Stimulated activated naive B cell treated with anti-CD40 and anti-IgM and Interleukin-4, amounts not matched to agents 10 μg/mL and 1 μg/mL and 100 μg/mL, for 72 hours (primary cell): ENCODE measurements at places on chromosomes 7 and 10.

DNA sequence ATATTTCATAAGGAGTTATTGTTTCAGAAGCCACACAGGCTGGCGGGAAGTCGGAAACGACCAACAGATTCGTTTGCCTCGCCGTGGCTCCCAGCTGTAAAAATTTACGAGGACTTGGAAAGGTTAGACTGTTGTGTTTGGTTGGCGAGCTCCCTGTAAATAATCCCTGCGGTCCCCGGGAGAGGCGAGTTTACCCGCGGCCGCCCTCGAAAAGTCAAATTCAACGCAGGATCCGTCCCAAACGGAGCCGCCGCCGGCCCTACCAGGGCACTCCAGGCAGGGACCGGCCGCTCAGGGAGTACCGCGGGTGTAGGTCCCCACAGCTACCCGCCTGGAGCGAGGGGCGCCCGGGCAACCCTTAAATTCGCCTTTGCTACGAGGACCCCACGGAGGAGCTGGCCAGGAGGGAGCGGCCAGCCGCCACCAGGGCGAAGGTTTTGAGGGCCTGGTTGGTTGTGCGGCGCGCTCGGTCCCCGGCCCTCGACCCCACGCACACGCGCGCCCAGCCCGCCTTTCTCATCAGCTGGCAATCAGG is 726 bp upstream of the HOXA9 start:
- peak overlapping the region; percentile 85 for H3K27ac ChIP-seq
- H3K27me3 ChIP-seq, result peaks cover 86% of the 10 kb centered on the region

- H3K4me3 ChIP-seq, result no peak overlapping the region
- no peaks in the 10 kb centered on the region for H3K27me3 ChIP-seq
- H3K4me1 ChIP-seq, result no peaks in the 10 kb centered on the region
- H3K36me3 ChIP-seq, result no peaks in the 10 kb centered on the region
- DNase-seq, result no peak
- H3K27ac ChIP-seq, result no peak overlapping the region
Observed at GRCh38 chr10:58996063-58996462, 180.4 kb upstream of the PHYHIPL start.

DNA sequence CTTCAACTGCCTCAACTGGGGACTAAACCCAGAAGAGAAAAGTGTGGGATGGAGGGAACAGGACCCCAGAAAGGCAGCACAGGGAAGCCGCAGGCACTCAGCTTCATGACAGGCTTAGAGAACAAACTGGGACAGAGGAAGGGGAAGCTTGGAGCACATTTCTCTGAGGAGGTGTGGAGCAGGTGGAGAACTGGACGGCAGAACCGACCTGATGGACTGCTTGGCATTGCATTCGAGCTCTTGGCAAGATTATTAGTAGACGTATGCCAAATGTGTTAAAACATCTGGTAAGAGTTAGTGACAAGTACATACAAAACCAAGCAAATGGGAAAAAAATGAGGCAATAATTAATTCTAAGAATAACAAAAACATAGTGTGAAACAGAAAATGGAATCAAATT is 335.7 kb downstream of the SFMBT2 start:
- H3K36me3 ChIP-seq, result no peaks in the 10 kb centered on the region
- H3K4me1 ChIP-seq, result no peaks in the 10 kb centered on the region
- H3K4me3 ChIP-seq, result no peak overlapping the region
- no peak for DNase-seq
- no peak overlapping the region for H3K27ac ChIP-seq

- H3K4me3 ChIP-seq, result no peak overlapping the region
- no peak overlapping the region for H3K27ac ChIP-seq
- peaks cover 44% of the 10 kb centered on the region for H3K36me3 ChIP-seq
Observed at GRCh38 chr7:104126411-104126841, 81.4 kb downstream of the ORC5 start.

DNA sequence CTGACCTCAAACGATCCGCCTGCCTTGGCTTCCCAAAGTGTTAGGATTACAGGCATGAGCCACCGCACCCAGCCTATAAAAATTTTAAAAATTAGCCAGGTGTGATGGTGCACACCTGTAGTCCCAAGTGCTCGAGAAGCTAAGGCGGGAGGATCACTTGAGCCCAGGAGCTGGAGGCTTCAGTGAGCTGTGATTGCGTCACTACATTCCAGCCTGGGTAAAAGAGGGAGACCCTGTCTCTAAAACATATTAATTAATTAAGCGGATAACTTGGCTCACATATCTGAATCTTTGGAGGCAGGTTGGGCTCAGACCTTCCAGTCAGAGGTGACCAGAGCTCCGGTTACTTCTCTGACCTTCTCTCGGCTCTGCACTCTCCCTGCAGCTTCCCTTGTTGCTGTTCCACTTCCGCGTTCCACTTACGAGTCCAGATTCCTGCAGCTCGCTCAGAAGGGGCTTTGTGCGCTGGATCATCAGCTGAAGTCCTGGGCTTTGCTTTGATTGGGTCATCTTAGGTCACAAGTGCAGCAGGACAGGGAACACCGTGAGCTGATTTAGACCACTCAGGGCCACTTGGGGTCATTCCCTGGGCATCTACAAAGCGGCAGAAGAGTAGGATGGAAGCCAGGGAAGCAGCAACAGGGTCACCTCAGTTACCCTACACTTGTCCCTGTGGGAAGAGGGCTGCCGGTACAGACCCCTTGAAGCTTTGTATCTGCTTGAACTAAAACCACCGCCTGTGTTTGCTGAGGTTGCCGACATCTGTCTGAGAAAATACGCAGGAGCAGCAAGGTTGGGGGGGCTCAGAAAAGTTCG is 2.0 kb upstream of the ARPC1B start:
- H3K27me3 ChIP-seq, result no peaks in the 10 kb centered on the region
- H3K4me3 ChIP-seq, result peak overlapping the region; percentile 84
- peak overlapping the region; percentile 89 for H3K27ac ChIP-seq
- H3K4me1 ChIP-seq, result peaks cover 24% of the 10 kb centered on the region

DNA sequence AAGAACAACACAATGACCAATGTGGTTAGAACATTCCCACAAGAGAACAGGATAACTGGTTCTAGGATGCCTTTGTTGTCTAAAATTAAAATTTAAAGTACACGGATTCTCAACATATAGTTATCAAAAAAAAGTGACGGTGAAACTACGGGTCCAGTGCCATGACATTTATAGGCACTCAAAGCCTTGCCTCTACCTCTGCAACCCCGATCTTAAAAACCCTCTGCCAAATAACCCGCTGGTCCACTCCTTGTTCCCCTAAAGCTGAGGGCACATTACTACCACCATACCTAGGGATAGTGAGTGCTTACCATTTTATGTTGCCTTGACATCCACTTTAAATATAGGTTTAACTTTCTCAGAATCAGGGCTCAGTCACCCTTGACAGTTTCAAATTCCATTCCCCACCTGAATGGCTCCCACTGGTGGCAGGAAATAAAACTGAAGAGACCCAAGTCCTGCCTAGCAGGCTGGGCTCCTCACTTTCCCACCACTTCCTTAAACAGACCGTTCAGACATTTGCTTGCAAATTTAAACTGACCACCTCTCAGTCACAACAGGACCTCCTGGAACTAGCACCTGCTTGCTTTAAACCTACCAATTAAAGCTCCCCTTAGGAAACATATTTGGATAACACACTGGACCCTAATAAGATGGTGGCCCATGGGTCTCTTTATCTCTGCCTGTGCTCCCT is 169.9 kb upstream of the ASAH2 start:
- peaks cover 25% of the 10 kb centered on the region for H3K36me3 ChIP-seq
- H3K27ac ChIP-seq, result peak overlapping the region; percentile 16
- H3K4me1 ChIP-seq, result peaks cover 40% of the 10 kb centered on the region

- no peaks in the 10 kb centered on the region for H3K27me3 ChIP-seq
- H3K4me3 ChIP-seq, result no peak overlapping the region
- no peaks in the 10 kb centered on the region for H3K36me3 ChIP-seq
- no peaks in the 10 kb centered on the region for H3K4me1 ChIP-seq
- no peak overlapping the region for H3K27ac ChIP-seq
- DNase-seq, result no peak
Observed at GRCh38 chr7:15461576-15461975, 100.2 kb downstream of the AGMO start.

GRCh38 chr7:18815261-18815960 is 302.0 kb downstream of the TWIST1 start:
- H3K27ac ChIP-seq, result no peak overlapping the region
- H3K36me3 ChIP-seq, result peaks cover 7% of the 10 kb centered on the region
- no peaks in the 10 kb centered on the region for H3K4me1 ChIP-seq
- DNase-seq, result no peak

DNA sequence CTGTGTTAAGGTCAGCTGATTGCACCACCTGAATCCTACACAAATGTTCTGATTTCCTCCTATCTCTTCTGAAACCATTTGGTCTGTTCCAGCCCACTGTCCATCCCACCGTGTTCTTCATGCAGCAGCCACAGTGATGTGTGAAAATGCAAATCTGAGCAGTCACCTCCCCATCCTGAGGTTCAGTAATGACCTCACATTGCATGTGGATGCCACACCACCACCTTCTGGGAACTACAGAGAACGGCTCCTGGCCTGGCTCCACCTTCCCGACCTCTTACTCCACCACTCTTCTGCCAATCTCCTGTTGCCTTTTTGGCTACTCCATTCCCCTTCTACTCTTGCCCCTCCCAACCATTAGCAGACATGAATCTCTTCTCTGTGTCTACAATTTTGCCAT is 244.4 kb downstream of the TNS3 start:
- peaks cover 35% of the 10 kb centered on the region for H3K36me3 ChIP-seq
- no peaks in the 10 kb centered on the region for H3K4me1 ChIP-seq
- H3K27me3 ChIP-seq, result no peaks in the 10 kb centered on the region

GRCh38 chr7:72176875-72177274 is 235.3 kb downstream of the CALN1 start:
- H3K4me3 ChIP-seq, result no peak overlapping the region
- H3K27me3 ChIP-seq, result no peaks in the 10 kb centered on the region
- H3K36me3 ChIP-seq, result no peaks in the 10 kb centered on the region

GRCh38 chr7:107076781-107077698 is 32.5 kb downstream of the PRKAR2B start:
- H3K4me1 ChIP-seq, result no peaks in the 10 kb centered on the region
- no peak overlapping the region for H3K4me3 ChIP-seq
- no peak for DNase-seq
- no peaks in the 10 kb centered on the region for H3K36me3 ChIP-seq
- no peaks in the 10 kb centered on the region for H3K27me3 ChIP-seq

GRCh38 chr10:98417973-98418664 is 3.1 kb upstream of the PYROXD2 start:
- DNase-seq, result no peak
- H3K4me3 ChIP-seq, result no peak overlapping the region
- H3K36me3 ChIP-seq, result peaks cover 37% of the 10 kb centered on the region
- H3K4me1 ChIP-seq, result peaks cover 15% of the 10 kb centered on the region
- H3K27ac ChIP-seq, result no peak overlapping the region

GRCh38 chr7:102393467-102393866 is 2.7 kb upstream of the PRKRIP1 start:
- H3K27ac ChIP-seq, result no peak overlapping the region
- no peak overlapping the region for H3K4me3 ChIP-seq
- H3K36me3 ChIP-seq, result peaks cover 13% of the 10 kb centered on the region
- no peaks in the 10 kb centered on the region for H3K27me3 ChIP-seq
- H3K4me1 ChIP-seq, result peaks cover 28% of the 10 kb centered on the region

GRCh38 chr10:67988606-67989005 is 86.5 kb downstream of the HERC4 start:
- H3K36me3 ChIP-seq, result peaks cover 43% of the 10 kb centered on the region
- DNase-seq, result no peak
- H3K4me1 ChIP-seq, result peaks cover 6% of the 10 kb centered on the region
- H3K27ac ChIP-seq, result no peak overlapping the region
- no peak overlapping the region for H3K4me3 ChIP-seq
- no peaks in the 10 kb centered on the region for H3K27me3 ChIP-seq

GRCh38 chr7:43096875-43097274 is 15.6 kb upstream of the HECW1 start:
- DNase-seq, result no peak
- no peak overlapping the region for H3K4me3 ChIP-seq
- no peaks in the 10 kb centered on the region for H3K36me3 ChIP-seq
- no peak overlapping the region for H3K27ac ChIP-seq

DNA sequence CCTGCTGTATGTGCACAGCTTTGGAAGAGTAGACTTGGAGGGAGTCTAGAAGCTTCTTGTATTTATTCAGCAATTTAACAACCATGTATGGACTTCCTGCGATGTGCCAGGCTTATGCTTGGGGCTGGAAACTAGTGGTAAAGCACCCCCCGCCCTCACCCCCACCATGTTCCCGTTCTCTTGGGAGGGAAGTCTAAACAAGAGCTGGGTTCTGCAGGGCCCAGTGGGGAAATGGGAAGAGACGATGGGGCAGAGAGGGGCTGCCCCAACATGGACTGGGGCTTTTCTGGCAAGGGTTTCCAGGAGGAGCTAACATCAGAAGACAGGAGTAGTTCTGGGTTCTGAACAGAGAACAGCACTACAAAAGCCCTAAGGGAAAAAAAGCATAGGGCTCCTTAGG is 8.0 kb downstream of the RASSF4 start:
- H3K4me3 ChIP-seq, result peak overlapping the region; percentile 30
- H3K27me3 ChIP-seq, result peaks cover 6% of the 10 kb centered on the region
- peak overlapping the region; percentile 75 for H3K27ac ChIP-seq
- DNase-seq, result no peak
- H3K4me1 ChIP-seq, result peaks cover 65% of the 10 kb centered on the region
- no peaks in the 10 kb centered on the region for H3K36me3 ChIP-seq

DNA sequence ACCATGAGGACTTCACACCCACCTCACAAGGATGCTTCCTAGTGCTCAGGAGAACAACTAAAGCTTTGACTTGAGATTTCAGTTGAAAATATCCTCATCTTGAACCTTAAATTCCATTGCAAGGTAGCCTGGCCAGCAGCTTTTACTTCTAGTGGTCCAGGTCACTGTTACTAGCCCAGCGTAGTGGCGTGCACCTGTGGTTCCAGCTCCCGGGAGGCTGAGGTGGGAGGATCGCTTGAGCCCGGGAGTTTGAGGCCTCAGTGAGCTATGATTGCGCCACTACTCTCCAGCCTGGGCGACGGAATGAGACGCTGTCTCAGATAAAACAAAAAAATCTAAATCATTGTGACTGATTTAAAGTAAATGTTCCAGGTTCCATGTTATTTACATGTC is 28.3 kb upstream of the PRKAR1B start:
- no peak for DNase-seq
- H3K27ac ChIP-seq, result no peak overlapping the region
- no peaks in the 10 kb centered on the region for H3K27me3 ChIP-seq
- no peaks in the 10 kb centered on the region for H3K4me1 ChIP-seq

GRCh38 chr7:81584667-81585066 is 185.2 kb downstream of the HGF start:
- DNase-seq, result no peak
- no peak overlapping the region for H3K27ac ChIP-seq
- no peaks in the 10 kb centered on the region for H3K36me3 ChIP-seq
- H3K4me3 ChIP-seq, result no peak overlapping the region
- no peaks in the 10 kb centered on the region for H3K27me3 ChIP-seq
- H3K4me1 ChIP-seq, result no peaks in the 10 kb centered on the region

GRCh38 chr10:63819753-63820329 is 298.6 kb downstream of the REEP3 start:
- no peak for DNase-seq
- H3K36me3 ChIP-seq, result no peaks in the 10 kb centered on the region
- no peaks in the 10 kb centered on the region for H3K4me1 ChIP-seq
- H3K27ac ChIP-seq, result no peak overlapping the region
- no peak overlapping the region for H3K4me3 ChIP-seq

GRCh38 chr10:123522702-123523312 is 143.3 kb upstream of the GPR26 start:
- H3K27ac ChIP-seq, result no peak overlapping the region
- DNase-seq, result no peak
- no peaks in the 10 kb centered on the region for H3K27me3 ChIP-seq
- no peaks in the 10 kb centered on the region for H3K36me3 ChIP-seq

- DNase-seq, result no peak
- no peak overlapping the region for H3K27ac ChIP-seq
- no peak overlapping the region for H3K4me3 ChIP-seq
- H3K4me1 ChIP-seq, result no peaks in the 10 kb centered on the region
Observed at GRCh38 chr10:91536733-91537132, 96.1 kb downstream of the PPP1R3C start.
